ENCODE measurements at places on chromosomes 5 and 9.

DNA sequence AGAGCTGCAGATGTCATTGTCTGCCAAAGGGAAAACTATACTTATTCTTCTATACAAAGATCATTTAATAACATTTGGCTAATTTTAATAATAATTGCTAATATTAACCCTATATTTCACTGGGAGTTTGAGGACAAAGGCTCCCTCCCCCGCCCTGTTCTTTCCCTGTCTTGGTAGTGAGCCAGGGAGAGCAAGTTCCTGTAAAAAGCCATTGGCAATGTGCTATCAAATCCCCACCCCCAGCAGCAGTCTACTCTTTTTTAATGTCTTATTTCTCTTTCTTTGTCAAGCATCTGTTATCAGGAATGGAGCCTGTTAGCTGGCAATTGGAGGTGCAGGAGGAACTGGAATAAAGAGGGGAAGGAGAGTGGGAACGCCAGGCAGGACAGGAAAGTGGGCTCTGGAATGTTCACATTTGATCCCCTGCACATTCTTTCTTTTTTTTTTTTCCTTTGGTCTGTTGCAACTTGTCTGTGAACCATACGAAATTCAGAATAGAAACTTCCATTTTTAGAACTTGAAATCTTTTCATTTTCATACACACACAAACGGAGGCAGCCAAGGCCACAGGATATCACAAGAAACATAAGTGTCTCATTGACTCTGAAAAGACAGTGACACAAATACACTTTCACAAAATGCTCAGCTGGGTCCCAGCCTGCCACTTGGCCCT, 664.8 kb upstream of the ZNF608 start:
- no peak for DNase-seq

DNA sequence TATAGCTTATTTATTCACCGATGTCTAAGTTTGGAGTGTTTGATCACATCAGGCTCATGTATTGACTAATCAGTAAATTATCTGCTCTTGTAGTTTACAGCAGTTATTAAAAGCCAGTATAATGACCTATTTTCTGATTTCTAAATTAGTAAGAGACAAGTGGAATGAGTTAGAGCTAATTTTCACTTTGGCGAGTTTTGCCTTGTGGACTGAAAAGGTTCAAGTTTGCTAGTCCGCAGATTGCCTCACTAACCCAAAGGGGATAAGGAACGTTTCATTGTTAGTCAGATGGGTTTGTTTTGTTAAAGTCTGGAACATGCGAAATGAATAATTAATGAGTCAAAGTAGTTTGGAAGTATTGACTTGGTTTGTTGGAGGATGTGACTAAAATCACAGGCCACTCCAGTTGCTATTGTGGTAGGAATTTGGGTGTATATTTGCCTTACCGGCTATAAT, 40.1 kb downstream of the SMARCA2 start:
- no peak for DNase-seq

GRCh38 chr5:67623078-67623477, 426.5 kb upstream of the CD180 start:
- no peak for DNase-seq

DNA sequence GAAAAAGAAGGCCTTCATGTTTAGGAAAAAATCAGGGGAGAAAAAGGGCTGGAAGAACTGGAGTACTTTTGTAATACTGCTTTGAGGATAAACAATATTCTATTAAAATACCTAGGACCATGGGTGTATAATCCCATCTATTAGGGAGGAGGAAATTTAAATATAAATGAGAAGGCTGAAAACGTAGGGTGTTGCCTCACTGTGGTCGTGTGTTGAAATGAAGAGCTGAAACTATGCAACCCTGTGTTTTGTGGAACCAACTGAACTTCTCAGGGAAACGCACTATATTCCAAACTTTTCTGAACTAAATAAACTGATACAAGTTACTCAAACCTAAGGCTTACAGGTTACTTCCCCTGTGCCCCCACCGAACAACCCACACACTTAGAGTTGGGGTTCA, 4.5 kb upstream of the CNTLN start:
- DNase-seq, result no peak

DNA sequence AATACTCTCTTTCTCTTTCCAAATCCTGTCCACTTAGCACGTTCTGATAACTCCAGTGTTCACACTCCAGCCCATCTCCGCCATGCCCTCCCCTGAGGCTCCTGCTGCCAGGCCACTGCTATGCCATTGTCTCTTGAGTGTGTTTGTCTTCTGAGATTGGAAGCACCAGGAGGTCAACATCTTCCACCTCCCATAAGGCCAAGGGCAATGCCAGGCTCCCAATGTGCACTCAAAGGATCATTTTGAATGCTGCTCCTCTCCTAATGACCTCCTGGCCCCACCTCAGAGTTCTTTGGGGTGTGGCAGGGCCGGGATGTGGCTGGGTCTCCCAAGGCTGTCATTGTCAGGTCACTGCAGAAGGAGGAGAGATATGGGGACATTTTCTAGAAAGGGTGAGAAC, 19.5 kb downstream of the IGIP start:
- DNase-seq, result no peak

- DNase-seq, result no peak
These were observed 393.7 kb upstream of the IRX1 start for GRCh38 chr5:3201941-3202340.

GRCh38 chr5:58335518-58335917, 124.4 kb downstream of the PLK2 start:
- DNase-seq, result no peak

GRCh38 chr5:130323804-130324454, 419.7 kb downstream of the CHSY3 start:
- DNase-seq, result no peak

DNA sequence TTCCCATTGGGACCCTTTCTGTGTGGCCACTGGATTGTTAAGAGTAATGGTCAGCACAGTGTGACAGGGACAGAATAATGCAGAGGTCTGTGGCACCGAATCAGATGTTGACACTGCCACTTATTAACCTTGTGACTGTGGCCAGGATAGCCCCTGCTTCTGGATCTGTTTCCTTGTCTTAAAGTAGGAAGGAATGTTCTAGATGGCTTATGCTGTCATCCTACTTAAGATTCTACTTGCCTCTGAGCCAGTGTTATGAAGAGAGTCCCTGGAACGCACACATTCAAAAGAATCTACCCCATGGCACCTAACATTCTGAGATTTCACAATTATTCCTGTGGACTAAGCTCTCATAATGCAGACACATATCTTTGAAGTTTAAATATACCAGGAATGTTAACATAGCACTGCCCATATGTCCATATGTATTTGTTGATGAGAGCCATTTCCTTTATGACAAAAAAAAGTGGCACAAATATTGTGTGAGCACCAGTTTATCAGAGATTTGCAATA, 612.7 kb downstream of the TLR4 start:
- DNase-seq, result no peak

Data from D721Med (cell line).